NCI-H1694 treated with DMSO at 0.1 percent for 48 hours (cell line): ENCODE measurements at places on chromosomes 11 and 22.

DNA sequence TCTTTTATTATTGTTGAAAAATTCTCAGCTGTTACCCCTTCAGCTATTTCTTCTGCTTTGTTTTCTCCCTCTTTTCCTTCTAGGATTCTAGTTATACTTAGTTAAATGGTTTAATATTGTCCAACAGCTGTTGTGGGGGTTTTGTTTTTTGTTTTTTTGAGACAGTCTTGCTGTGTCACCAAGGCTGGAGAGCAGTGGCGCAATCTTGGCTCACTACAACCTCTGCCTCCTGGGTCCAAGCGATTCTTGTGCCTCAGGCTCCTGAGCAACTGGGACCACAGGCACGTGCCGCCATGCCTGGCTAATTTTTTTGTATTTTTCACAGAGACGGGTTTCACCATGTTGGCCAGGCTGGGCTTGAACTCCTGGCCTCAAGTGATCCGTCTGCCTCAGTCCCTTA lies 12.7 kb downstream of the SDHAF2 start:
- no peak for DNase-seq

GRCh38 chr22:26360169-26360885 lies 68.7 kb upstream of the ASPHD2 start:
- DNase-seq, result peak; percentile 65

DNA sequence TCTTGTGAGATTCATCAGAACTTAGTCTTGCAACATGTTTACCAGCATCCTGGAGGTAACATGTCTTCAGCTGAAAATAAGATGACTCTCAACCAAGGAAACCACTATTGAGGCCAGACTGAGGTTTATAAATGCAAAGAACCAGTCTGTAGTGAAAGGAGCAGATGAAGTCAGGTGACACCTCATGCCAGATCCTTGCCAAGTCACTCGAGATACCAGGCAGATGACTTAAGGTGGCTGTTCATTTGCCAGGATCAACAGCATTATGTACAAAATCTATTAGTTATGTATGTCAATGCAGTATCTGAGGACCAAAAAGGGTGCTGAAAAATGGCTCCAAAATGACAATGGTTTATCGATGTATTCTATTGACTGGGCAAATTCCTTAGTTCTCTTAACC lies 100.0 kb upstream of the SOX6 start:
- DNase-seq, result no peak

GRCh38 chr22:17802411-17802810 lies 28.1 kb upstream of the BID start:
- DNase-seq, result no peak

GRCh38 chr11:27722117-27722952 lies 22.1 kb upstream of the BDNF start:
- DNase-seq, result no peak
